ENCODE measurements at places on chromosomes 13 and 19.

DNA sequence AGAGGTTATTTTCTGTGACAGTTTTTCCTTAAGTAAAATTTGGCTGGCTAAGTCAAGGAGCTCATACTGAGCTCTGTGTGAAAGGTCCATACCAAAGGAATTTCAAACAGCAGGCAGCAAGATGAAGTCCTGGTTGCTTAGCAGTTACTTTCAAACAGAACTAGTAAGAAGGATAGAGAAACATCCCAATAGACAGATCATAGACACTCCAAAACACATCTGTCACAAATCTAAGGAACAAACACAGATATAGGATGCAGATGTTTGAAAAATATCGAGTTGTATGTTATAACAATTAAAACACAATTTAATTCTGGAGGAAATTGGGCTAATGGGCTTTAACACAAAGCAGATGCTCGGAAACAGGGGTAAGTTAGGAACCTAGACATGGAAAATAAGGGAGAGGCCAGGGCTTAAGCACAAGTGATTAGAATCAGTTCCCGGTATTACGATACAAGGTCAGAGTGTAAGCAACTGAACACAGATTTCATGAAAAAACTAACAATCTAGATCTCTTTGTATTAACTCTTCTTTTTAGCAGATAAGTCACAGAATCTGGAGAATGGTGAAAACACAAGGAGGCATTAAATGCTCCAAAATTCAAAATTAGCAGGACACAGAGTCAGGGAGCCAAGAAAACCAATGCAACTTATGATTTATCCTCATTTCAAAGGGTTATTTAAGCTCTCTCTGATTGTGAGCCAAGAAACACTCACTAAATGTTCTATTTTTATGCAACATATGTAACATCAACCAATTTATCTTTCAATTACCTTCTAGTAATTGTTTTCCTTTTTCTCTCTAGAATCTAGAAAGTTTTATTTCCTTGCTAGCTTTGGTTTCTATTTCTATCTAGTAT, 1992.9 kb upstream of the PCDH20 start:
- no peak for DNase-seq

- DNase-seq = no peak
Observed at GRCh38 chr19:28386066-28386465, 826.9 kb downstream of the UQCRFS1 start.

- DNase-seq = no peak
Observed at GRCh38 chr13:98267080-98267912, 90.2 kb upstream of the RNF113B start.

- DNase-seq = no peak
Observed at GRCh38 chr19:2627855-2628254, 74.6 kb downstream of the GNG7 start.

GRCh38 chr13:99636728-99637353, 135.6 kb downstream of the TM9SF2 start:
- DNase-seq = no peak

GRCh38 chr19:54035215-54036178, 28.2 kb downstream of the VSTM1 start:
- DNase-seq = no peak

- DNase-seq = no peak
Observed at GRCh38 chr19:10737722-10738121, 19.8 kb downstream of the DNM2 start.

DNA sequence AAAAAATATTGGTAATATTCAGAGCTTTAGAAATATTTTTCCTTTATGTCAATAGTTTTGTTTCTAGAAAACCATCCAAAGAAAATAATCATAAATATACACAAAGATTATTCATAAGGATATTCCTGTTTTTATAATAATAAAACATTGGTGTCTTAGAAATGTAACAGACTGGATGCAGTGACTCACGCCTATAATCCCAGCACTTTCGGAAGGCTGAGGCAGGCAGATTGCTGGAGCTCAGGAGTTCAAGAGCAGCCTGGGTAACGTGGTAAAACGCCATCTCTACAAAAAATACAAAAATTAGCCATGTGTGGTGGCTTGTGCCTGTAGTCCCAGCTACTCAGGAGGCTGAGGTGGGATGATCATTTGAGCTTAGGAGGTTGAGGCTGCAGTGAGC, 106.8 kb downstream of the DHRS12 start:
- DNase-seq = no peak

DNA sequence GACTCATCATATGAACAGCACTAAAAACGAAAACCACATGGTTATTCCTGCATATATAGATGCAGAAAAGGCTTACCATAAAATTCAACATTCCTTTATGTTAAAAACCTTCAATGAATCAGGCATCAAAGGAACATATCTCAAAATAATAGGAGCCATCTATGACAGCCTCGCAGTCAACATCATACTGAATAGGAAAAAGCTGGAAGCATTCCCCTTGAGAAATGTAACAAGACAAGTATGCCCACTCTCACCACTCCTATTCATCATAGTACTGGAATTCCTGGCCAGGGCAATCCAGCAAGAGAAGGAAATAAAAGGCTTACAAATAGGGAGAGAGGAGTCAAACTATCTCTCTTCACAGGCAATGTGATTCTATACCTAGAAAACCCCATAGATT, 179.6 kb upstream of the HTR2A start:
- DNase-seq = no peak

- DNase-seq = no peak
Observed at GRCh38 chr13:79457390-79457789, 23.6 kb upstream of the NDFIP2 start.

GRCh38 chr19:46404753-46405468, 8.5 kb downstream of the CCDC8 start:
- no peak for DNase-seq

DNA sequence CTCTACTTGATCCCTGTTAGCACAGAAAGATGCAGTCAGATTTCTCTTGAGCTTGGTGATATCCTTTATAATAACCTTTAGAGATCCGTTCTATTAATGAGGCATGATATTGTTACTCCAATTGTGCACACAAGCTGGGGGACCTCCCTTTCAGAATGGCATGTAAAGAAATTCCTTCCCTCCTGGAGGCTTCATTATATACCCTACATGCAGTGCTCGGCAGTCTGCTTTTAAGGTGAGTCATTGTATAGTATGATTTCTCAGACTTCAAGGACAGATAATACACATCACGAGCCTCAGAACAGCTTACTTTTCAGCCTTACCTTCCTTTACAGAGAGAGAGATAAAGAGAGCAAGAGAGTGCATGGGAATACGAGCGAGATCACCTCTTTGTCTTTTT, 261.3 kb downstream of the ATP8A2 start:
- no peak for DNase-seq

DNA sequence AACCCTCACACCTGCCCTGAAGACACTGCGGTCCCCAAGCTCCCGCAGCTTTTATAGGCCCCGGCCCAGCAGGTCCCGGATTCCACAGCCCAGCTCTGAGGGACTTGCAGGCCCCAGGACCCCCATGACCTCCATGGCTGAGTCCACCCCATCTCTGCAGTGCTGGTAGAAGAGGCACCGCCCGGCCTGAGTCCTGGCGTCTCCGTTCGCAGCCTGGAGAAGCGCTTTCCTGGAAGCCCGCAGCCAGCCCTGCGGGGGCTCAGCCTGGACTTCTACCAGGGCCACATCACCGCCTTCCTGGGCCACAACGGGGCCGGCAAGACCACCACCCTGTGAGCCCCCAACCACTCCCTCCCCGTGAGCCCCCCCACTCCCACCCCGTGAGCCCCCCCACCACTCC, 9.2 kb downstream of the ABCA7 start:
- no peak for DNase-seq

GRCh38 chr13:57996717-57997116, 365.2 kb downstream of the PCDH17 start:
- DNase-seq = no peak

- DNase-seq = no peak
Observed at GRCh38 chr19:10374931-10375330, 5.4 kb downstream of the TYK2 start.

DNA sequence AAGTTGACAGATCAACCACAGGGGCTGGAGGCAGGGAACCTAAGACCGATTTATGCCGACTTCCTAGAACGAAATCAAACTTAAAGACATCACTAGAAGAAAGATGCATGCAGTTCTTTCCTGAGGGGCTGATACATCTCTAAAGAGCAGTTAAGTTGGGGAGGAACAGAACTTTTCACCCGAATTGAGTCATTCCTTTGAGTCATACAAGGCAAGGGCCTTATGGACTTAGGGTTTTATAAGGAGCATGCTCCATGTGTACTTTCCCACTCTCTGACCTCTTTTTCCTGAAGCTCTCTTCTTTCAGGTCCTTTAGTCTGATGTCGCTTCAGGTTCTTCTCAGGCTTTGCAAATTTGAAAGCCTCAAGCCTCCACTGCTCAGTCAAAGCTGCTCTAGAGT, 7.9 kb upstream of the FBXL3 start:
- no peak for DNase-seq

GRCh38 chr19:35856546-35857149, at the start of gene KIRREL2:
KIRREL2 (plus strand) TSS chr19:35856911; CDS start chr19:35857120, 209 bp downstream.
- DNase-seq = no peak

DNA sequence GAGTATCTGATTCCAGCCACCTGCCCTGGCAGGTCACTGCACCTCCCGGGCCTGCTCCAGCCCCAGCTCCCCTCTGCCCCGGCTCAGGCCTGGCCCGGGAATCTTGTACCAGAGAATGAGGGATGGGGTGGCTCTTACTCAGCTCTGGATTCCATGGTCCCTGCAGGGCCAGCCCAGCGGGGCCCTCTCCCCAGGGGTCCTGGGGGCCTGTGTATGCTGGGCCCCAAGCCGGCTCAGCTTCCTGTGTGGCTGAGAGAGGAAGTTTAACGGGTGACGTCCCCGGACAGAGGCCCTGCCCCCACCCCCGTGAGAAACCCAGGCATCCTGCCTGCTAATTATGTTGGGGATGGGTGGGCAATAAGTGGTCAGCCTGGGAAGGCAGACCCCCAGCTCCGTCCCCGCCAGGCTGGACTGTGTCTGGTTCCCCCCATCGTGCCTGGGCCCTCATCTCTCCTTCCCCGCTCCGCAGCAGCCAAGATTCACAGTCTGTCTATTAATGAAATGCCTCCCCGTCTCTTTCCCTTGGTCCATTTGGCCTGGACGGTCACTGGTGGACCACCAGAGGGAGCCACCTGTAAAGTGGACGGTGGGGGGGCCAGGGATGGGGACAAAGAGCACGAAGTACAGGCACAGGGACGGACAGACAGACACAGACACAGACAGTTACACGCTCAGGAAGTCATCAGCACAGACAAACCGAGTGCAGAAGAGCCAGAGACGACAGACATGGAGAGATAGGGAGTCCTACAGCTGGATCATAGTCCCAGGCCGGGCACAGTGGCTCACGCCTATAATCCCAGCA, at the start of gene DENND1C:
Gene DENND1C (minus strand): TSS at position 247 of the 802 bp plus-strand sequence. CDS start 92 bp downstream, at position 155.
- no peak for DNase-seq

- DNase-seq = no peak
Observed at GRCh38 chr19:32877977-32878745, 8.6 kb upstream of the SLC7A9 start.
